ENCODE measurements at places on chromosomes 6 and 20.

GRCh38 chr6:41222045-41222444 is 6.1 kb upstream of the TREML4 start:
- no peak for DNase-seq

GRCh38 chr6:50661636-50662035 is 51.7 kb upstream of the TFAP2D start:
- DNase-seq = no peak

DNA sequence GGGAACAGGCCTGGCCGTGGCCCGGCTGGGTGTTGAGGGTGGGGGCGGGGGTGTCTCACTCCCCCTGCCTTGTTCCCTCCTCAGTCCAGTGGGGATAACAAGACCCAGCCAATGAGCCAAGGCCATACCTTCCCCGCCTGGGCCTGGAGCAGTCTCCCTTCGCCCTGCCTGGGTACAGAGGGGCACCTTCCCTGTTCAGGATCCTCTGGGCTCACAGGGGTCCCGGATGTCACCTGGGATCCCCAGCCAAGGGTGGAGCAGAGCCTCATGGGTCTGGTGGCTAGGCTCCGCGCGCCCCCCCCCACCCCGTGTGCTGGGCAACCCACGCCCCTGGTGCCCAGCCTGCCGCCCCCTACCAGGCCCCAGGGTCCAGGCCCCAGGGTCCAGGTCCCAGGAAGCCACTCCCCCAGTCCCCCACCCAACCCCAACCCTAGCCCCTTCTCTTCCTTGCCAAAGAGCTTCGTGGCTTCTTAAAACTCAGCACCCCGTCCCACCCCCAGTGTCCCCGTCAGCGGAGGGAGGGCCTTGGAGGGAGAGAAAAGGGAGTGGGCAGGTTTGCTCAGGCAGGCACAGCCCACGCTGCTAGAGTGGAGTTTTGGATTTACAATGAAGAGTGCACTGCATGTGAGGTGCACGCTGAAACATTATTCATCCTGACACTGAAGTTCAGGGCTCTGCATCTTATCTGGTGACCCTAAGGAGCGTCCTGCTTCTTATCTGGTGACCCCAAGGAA is 11.8 kb downstream of the HRH3 start:
- DNase-seq = no peak

GRCh38 chr6:79468116-79468515 is 69.1 kb downstream of the LCA5 start:
- no peak for DNase-seq

DNA sequence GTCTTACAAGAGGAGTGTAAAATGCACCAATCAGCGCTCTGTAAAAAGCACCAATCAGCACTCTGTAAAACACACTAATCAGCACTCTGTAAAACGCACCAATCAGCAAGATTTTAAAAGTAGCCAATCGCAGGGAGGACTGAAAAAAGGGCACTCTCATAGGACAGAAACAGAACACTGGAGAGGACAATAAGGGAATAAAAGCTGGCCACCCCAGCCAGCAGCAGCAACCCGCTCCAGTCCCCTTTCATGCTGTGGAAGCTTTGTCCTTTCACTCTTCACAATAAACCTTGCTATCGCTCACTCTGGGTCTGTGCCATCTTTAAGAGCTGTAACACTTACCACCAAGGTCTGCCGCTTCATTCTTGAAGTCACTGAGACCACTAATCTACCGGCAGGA is 1.7 kb upstream of the AIG1 start:
- no peak for DNase-seq

All from stimulated activated CD4-positive, alpha-beta T cell treated with anti-CD3 and anti-CD28 coated beads, Interleukin-15, amount 100 ng/mL, for 24 hours (primary cell).